ENCODE measurements at places on chromosomes 4 and X.
A peak's percentile ranks its signal among the peaks of the same experiment; 100 is the strongest.

DNA sequence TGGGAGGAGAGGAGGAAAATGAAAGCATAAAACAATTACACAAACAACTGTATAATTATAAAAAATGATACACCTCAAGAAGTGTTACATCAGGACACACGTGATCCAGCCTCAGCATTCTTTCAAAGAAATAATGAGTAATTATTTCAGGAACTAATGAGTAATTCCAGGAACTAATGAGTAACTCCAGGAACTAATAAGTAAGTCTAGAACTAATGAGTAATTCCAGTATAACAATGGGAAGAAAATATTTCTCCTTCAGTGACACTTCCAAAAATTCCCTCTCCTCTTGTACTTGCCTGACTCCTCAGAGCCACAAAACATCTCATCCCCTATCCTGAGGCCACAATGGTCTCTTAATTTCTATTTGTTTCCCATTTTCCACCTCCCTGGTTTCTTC is 63.5 kb upstream of the COL25A1 start:
- no peak for DNase-seq

GRCh38 chr4:182562350-182562749 is 319.1 kb downstream of the TENM3 start:
- no peak for DNase-seq

DNA sequence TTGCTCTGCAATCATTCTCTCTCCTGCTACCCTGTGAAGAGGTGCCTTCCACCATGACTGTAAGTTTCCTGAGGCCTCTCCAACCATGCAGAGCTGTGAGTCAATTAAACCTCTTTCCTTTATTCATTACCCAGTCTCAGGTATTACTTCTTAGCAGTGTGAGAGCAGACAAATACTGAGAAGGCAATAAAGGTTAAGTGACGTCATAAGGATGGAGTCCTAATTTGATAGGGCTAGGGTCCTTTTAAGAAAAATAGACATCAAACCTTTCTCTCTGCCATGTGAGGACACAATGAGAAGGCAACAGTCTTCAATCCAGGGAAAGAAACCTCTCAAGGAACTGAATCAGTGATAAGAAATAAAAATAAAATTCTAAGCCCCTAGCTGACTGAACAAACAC is 1262.7 kb downstream of the FAM133A start:
- no peak for DNase-seq

GRCh38 chrX:3743801-3744439 is 30.5 kb upstream of the PRKX start:
- DNase-seq = peak; percentile 1

DNA sequence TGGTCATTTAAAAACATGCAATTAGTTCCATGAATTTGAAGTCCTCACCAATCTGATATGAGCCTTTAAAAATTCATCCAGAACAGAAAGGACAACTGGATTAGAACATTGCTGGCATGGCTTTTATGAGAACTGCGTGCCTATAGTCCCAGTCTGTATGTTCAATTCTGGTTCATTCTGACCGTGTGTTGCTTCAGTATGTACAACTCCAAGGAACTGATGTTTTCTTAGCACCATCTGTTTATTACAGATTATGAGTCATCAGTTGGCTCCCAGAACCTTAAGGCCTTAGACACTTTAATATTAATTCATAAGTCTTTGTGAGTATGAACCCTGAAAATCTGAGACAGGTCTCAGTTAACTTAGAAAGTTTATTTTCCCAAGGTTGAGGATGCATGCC is 115.0 kb downstream of the CEP44 start:
- DNase-seq = no peak

DNA sequence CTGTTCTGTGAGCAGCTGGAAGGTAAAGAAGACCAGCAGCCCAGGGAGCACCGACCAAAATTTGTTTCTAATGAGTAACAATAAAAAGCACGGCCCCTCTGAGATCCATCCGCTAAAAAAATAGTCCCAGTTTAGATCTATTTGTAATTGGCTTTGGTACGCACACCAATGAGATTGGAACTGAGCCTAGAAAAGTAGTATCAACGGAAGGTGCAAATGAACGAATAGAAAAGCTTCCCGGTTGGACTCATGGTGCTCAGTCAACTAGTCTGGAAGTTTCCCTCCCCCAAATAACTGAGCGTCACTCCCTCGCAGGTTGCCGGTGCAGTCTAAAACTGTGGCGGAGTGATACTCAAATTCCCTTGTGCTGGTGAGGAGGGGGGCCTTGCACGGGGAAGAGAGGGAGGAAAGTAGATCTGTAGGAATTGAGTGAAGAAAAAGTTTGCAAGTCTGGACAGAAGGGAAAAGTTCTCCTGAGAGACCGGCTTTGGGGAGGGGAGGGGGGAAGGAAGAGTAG is at the start of gene COL4A5:
TSS of gene COL4A5 (plus strand) at position 413 of the 517 bp plus-strand sequence. CDS start 288 bp downstream, outside the sequence.
- DNase-seq = no peak

GRCh38 chrX:148562846-148563245 is 62.4 kb downstream of the AFF2 start:
- DNase-seq = no peak

Measured in stimulated activated CD4-positive, alpha-beta T cell treated with anti-CD3 and anti-CD28 coated beads, Interleukin-1b, Interleukin-23, amount 100 ng/mL, for 24 hours (primary cell).